ENCODE measurements at places on chromosomes 4 and X.
A peak's percentile ranks its signal among the peaks of the same experiment; 100 is the strongest.

DNA sequence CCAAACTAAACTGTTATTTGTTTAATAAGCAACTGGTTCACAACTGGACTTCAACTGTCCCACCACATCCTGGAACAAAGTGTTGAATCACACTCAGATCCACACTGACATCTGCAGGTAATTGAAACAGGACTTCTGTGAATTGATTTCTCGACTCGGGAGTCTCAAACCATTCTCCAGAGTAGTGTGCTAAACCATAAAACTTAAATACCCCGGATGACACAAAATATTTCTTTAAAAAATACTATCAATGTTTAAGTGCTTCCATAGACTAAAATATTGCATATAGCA, 95.4 kb upstream of the PLAC1 start:
- DNase-seq: peak; percentile 31

DNA sequence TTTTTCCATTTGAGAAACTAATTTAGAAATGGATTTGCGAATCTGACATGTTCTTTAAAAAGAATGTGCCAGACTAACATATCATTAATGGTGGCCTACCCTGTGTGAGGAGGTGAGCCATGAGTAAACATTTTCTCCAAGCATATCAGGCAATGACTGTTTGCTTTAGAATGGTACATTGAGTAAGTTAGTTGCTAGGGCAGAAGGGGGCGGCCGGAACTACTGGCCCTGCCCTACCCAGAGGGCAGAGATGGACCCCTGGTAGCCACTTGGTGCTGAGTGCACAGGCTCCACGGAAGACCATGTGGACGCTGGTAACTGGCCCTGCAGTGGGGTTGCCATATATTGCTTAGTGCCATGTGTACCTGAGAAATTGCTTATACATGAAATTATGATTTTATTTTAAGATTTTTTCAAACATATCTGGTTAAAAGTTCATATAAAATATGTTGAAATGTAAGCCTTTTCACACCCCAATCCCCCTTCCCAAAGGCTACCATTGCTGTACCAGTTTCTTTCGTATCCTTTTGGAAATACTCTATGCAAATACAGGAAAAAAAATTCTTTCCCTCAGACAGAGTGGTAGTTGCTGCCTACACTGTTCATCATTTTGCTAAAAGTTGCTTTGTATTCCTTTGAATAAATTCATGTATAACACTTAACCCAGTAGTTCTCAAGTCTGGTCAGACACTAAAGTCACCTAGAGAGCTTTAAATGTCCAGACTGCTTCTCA, 8.8 kb downstream of the FNIP2 start:
- DNase-seq: no peak

DNA sequence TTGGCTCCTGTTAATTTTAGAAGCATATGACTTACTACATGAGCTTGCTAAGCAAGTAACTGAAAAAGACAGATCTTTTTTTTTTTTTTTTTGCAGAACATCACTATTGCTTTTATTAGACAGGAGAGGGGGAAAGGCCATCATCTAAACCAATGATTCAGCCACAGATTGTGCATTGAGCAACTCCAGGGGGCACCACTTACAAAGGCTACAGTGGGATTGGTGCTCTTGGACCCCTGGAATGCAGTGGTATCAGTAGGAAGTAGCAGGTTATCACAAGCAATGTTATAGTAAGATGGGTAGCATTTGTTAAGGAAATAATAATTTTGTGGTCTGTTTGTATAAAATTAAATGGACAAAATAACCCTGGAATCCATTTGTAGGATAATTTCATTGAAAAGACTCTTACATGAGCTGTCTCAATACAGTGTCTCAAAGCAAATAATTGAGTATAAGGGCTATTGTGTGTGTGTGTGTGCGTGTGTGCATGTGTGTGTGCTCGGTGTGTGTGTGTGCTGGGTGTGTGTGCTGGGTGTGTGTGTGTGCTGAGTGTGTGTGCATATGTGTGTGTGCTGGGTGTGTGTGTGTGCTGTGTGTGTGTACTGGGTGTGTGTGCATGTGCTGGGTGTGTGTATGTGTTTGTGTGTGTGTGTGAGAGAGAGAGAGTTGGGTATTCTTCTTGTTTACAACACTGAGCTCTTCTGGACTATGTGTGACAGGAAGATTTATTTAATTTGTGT, 296.3 kb downstream of the PCDH7 start:
- no peak for DNase-seq

DNA sequence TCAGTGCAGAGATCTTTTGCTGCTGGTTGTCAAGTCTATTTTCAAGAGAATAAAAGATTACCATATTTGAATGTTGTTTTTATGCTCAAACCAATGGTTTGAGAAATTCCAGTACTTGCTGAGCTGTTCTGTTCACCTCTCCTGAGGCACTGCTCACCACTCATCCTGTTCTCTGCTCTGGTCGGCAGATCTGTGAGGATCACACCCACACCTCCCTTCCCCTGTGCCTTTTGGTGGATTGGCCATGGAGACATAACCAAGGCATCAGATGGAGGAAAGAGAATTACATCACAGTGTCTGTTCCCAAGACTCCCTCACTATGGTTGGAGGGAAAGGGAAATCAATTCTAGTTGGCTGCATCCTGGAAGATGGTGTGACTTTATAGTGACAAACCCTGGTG, 391.6 kb downstream of the ARHGAP24 start:
- DNase-seq: no peak

GRCh38 chr4:28279249-28279648, 1418.6 kb downstream of the STIM2 start:
- no peak for DNase-seq

GRCh38 chr4:7396186-7396910, 38.4 kb downstream of the PSAPL1 start:
- DNase-seq: no peak

GRCh38 chr4:81881855-81882621, 410.3 kb upstream of the RASGEF1B start:
- no peak for DNase-seq

DNA sequence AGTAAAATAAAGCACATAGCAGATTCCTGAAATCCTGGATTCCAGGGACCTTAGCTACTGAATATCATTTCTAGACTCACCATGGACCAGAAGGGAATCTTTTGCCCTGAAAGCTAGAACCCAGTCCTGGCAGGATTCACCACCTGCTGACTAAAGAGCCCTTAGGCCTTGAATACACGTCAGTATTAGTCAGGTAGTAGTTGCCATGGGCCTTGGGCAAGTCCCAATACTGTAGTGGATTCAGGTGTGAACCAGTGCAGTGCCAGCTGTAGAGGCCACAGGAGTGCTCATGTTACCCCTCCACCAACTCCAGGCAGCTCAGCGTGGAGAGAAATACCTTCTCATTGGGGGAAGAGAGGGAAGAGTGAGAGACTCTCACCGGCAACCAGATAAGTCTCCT, 64.1 kb upstream of the UBQLN2 start:
- peak; percentile 57 for DNase-seq

DNA sequence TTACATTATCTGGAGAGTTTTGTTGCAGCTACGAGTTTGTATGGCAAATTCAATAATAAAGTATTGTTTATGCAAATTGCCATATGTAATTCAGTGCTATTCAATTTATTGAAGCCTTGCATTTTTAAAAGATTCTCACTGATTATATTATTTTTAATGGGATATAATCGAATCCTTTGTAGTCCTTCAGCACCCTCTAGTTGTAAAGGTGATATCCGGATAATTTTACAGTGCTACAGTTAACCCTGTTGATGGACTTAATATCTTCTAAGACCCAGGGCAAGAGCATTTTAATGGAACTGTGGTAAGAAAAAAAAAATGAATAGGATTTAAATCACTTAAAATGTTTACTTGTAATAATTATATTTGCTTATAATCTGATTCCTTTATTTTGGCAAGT, 48.5 kb upstream of the GRIA2 start:
- peak; percentile 26 for DNase-seq

- DNase-seq: no peak
These were observed 20.3 kb upstream of the PHF8 start for GRCh38 chrX:54064564-54064963.

GRCh38 chrX:9252182-9252581, 212.7 kb upstream of the TBL1X start:
- no peak for DNase-seq

DNA sequence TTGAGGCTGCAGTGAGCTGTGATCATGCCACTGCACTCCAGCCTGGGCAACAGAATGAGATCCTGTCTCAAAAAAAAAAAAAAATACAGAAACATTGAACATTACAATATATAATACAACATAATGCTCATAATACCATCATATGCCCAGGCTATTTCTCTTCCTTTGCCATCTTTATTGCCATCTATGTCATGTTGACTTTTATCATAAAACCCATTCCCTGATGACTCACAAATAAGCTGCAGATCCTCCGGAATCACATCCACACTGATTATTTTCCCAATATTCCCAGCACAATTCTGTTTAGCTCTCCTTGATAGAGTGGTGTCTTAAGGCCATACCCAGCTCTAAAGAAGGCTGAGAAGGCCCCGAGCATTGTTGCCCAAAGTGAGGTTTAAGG, 9.2 kb upstream of the FBXW7 start:
- no peak for DNase-seq

GRCh38 chr4:1410491-1411325, 4.5 kb upstream of the NKX1-1 start:
- DNase-seq: peak; percentile 11

DNA sequence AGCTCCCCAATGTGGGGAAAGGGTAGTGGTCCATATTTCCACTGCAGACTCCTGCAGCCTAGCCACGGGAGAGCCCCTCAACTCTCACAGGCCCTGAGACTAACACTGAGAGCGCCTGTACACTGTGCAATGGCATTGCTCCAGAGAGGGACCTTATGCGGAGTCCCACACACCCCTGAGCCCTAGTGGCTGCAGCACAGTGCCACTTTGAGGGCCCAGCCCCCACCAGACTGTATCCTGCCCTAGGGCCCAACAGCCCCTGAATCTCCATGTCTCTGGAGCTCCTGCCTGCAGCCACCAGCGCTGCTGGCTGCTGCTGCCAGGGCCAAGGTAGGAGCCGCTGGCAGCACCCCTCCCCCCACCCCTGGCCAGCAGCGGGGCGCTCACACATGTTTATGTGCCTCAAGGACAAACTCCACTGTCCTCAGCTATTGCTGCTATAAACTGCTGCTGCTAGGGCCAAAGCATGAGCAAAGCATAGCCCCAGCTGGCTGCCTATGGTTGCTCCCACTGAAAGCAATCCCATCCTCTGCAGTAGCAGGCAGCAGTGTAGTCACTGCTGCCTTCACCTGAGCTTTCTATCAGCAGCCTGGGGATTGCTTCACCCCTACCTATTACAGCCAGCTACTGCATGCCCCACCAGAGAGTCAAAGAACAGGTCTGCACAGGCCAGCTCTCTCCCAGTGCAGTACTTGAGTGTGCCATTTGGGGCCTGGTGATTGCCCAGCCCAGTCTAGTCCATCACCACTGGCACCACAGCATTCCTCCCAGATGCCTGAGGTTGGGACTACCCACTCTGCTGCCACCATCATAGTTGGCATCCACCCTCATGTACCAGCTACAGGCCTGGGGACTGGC, 24.3 kb downstream of the TMEM154 start:
- DNase-seq: peak; percentile 57

- DNase-seq: no peak
These were observed 220.9 kb upstream of the PSAPL1 start for GRCh38 chr4:7655511-7656243.

DNA sequence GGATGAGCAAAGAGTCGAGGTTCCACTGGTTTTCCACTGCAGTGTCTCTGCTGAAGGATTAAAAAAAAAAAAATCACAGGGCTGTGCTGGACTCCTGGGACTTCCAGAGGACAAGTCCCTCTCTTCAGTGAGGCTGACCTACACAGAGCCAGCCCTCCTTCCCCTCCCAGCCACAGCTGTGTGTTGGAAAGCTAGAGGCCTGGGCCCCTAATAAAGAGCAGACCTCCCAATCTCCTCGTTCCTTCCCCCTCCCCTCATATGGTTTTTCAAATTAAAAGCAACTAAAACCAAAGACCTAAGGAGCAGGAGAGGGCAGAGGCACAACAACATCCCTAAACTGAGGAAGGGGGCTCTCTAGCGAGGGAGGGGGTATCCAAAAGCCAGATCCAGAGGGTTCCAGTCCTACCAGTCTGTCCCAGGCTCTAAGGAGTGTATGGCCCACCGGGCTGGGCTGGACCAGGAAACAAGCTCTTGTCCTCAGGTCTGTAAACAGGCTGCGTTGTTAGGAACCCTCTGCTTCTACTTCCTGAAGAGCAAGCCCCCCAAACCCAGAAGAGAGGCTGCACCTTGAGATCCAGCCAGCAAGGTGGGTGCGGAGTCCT, 4.0 kb upstream of the PDGFRA start:
- no peak for DNase-seq

GRCh38 chr4:155339588-155339987, 37.2 kb downstream of the MAP9 start:
- no peak for DNase-seq

DNA sequence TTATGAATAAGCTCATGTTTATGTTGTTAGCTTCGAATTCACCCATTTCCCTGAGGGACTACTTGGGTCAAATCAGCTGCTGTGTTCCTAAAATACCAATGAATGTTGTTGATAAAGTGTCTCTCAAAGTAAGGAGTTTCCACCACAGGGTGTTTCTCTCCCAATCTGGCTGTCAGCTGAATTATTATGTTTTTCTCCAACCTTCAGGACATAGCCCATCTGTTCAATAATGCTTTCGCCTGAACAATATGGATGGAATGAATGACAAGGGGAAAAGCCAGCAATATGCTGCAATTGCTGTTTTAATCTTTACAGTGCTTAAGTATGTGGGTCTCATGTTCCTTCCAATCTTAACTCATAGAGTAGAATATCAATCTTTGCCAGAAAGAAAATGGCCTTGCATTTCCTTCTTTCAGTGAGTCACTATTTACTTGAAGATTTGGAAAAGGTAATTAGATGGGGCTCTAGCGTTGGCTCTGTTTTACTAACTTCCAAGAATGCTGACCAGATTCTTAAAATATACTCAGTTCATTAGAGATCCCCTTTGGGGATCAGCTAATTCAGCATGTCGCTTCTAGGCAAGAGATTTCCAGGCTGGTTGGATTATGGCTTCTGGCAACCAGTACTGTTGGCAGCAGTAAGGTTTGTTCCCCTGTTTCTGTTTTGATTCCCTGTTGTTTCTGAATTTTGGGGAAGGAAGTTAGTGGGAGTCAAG, 410.5 kb downstream of the PPP3CA start:
- DNase-seq: no peak

GRCh38 chrX:153719238-153719637, 4.9 kb downstream of the BCAP31 start:
- DNase-seq: peak; percentile 33

DNA sequence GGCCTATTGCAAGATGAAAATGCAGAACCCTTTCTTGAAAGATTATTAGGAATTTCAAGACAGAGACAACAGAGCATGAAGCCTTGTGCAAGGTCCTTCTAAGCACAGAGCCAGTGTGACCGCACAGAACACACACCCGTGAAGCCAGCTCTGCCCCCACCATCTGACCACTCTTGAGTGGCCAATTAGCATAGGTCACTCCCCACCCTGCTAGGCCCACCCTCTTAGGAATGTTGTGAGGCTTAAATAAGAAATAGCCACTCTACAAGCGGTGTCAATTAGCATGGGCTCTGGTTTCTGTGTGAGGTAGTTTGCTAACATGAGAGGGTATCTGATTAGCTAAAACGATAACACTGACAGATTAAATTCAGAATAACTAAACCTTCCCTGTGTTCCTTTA, 152.9 kb downstream of the PTTG2 start:
- DNase-seq: no peak

- no peak for DNase-seq
These were observed 76.0 kb upstream of the DDX60 start for GRCh38 chr4:168394556-168394955.

Measured in MCF 10A (cell line).